ENCODE measurements at places on chromosomes 3 and 15.

DNA sequence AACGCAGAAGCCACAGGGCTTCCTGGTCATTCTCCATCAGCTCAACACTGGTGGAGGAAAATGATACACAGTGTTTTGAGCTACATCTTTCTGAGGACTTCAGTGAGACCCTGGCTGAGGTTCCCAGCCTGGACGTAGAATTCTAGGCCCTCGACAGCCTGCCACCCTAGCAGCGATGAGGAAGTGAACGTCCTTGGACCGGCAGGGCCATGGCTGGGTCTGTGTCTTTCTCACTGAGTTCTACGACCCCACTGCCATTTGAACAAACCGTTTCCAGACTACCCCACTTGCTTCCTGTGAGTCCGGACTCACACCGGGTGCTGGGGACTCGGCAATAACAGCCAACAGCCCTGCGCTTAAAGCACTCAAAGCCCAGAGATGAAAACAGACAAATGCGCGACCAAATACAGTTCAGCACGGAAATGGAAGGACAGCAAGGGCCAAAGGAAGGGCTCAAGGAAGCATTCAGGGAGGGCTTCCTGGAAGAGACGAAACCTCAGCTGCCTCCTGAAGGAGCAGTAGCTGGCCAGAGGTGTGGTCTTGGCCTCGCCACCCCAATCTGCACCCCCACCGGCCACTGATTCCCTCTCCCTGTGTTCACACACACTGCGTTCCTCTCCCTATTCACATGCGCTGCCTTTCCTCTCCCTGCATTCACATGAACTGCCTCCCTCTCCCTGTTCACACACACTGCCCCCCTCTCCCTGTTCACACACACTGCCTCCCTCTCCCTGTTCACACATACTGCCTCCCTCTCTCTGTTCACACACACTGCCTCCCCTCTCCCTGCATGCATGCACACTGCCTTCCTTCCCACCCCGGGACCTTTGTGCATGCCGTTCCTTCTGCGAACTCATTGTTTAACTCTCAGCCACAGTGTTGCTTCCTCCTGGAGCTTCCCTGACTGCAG lies 136.3 kb upstream of the PRR20G start:
- DNase-seq: no peak

GRCh38 chr3:59424268-59425010 lies 374.6 kb upstream of the CFAP20DC start:
- no peak for DNase-seq

DNA sequence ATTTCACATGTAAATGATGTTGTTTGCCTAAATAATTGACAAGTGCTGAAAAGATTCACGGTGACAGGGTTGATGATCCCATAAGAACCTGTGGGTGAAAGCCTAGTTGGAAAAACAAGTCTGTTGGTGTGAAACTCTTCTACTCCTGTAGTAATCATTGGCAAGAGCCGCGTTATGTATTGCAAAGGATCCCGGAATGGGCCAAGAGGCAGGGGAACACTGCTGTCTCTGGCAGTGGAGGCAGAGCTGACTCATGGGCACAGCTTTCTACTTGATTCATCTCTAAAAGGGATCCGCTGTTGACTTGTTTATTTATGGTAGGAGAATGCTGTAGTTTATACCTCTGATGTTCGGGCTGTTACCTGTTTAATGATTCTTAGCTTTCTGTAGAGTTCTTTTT lies 63.1 kb downstream of the MAP6D1 start:
- no peak for DNase-seq

GRCh38 chr15:91592567-91592966 lies 260.9 kb upstream of the SLCO3A1 start:
- DNase-seq: no peak

- DNase-seq: no peak
These were observed 2.2 kb upstream of the SUCLG2 start for GRCh38 chr3:67656614-67657013.

GRCh38 chr3:113626503-113627371 lies 69.7 kb downstream of the USF3 start:
- no peak for DNase-seq

- peak; percentile 34 for DNase-seq
These were observed 150.2 kb downstream of the DNAJB8 start for GRCh38 chr3:128316481-128316891.

DNA sequence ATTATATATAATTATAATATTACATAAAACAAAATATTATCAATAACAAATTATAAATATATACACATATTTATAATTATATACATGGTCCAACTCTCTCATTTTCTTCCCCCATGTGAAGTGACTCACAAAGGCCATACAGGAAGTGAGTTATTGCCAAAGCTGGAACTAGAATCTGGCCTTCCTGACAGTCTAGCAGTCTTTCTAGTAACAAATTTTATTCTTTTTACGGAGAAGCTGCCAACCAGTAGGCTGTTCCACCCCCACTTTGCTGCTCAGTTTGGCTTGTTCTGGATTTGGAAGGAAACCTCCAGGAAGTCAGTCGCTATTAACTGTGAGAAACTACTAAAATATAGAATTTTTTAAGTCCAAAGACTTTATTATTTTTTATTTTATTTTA lies 79.6 kb downstream of the DHX36 start:
- DNase-seq: no peak

DNA sequence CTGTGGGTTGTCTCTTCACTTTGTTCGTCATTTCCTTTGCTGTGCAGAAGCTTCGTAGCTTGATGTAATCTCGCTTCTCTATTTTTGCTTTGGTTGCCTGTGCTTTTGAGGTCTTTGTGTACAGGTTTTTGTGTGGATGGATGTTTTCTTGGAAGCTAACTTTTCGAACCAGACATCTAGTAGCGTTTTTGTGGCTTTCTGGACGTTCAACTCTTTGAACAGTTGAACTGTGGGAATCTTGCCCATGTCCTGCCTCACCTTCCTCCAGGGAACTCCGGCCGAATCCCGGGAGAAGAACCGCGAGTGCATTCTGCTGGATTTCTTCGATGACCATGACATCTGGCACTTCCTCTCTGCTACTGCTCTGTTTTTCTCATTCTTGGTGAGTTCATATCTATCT lies 70.6 kb downstream of the USF3 start:
- DNase-seq: no peak

DNA sequence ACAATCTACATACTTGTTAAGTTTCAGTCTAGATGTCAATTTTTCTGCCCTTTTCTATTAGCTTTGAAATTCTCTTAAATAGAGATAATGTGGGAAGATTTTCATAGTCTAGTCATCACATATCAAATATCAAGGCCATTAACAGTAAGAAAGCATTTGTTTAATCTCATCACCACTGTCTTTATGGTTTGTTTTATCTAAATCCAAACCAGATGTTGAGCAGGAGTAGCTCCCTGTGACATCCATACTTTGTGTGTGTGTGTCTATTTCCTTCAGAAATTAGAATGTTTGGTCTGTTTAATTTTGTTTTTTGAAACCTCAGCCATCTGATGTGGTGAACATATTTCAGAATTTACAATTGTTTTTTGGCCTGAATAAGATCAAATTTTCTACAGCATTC lies 23.1 kb upstream of the GOLGA8B start:
- DNase-seq: no peak

DNA sequence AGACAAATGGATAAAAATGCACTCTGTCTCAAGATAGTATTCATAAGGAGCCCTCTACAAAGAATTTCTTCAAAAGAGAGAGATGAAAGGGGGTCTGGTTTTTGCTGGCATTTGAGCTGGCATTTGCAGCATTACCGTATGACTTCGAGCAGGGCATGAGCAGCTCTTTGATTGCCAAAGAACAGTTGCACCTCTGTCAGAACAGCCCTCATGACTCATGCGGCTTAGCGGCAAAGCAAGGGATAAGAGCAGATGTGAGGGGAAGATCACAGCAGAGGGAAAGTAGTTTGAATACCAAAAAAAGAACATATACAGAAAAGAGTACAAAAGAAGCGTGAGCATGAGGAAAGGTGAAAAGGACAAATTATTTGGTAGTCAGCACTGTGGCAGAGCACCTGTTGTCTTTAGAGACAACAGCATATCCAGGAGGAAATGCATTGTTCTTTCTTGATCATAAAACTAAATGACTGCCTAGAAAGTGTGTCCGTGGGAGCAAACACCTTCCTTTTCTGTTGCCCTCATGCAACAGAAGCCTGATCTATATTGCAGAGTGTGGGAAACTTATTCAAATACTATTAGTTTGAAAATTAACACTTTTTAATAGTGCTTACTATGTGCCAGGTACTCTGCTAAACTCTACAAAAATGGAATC lies 80.5 kb upstream of the SLC24A5 start:
- peak; percentile 1 for DNase-seq

DNA sequence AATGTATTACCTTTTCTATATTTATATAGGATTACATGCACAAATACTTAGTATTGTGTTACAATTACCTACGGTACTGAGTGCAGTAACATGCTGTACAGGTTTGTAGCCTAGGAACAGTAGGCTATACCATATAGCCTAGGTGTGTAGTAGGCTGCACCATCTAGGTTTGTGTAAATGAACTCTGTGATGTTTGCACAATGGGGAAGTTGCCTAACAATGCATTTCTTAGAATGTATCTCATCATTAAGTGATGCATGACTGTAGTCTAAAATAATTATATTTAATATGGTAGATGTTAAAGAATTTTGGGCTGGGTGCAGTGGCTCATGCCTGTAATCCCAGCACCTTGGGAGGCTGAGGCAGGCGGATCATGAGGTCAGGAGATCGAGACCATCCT lies 281.0 kb downstream of the KLF13 start:
- no peak for DNase-seq

DNA sequence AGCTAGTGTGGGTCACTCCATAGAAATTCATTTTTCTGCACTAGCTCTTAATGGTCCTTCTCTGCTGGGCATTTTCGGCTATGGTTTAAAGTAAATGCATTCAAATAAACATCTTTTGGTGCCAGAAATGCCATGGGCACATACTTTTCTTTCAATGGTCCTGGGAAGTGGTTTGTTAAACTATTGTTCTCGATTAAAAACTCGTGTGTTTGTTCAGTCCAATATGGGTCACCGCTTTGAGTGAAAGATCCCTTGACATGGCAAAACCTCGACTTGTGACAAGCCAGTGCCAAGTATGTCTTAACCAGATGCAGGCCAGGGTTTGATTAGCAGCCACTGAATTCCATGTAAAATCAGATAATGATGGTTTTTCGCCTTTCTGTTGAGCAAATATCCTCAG lies 331.9 kb upstream of the WNT5A start:
- DNase-seq: no peak

DNA sequence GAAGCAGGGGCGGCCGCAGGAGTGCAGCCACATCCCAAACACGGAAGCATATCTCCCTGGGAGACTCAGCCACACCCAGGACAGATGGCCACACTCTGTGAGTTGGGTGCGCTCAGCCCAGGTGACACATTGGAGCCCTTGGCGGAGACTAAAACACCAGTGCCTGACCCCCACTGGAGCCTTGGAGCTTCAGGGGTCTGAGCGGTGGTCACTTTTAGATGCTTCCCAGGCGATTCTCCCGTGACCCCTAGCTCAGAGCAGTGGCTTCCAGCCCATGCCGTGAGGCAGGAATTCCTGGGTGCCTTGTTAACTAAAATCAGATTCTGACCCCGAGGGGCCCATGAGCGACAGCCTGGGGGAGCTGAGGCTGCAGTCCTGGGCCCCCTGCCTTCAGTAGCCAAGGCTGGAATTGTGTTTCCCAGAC lies 54.5 kb downstream of the PLXNA1 start:
- no peak for DNase-seq

DNA sequence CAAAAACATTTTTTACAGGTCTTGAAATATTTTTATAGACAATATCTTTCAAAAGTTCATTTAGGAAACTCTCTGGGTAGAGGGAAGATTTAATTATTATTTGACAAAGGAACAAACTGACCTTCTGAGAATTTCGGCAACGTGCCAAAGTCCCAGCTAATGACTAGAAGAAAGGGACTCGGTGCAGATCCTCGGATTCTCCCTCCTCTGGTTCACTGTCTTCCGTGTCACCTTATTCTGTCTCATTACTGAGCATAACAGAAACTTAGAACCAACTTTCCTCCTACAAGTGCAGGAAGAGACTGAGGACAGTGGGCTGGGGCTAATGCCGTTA lies 339.1 kb downstream of the MECOM start:
- DNase-seq: no peak

Measured in stimulated activated CD4-positive, alpha-beta T cell treated with anti-CD3 and anti-CD28 coated beads, TNF-alpha, amount 100 ng/mL, for 48 hours (primary cell).